Central memory CD4-positive, alpha-beta T cell (primary cell): ENCODE measurements at places on chromosomes 2 and 18.

DNA sequence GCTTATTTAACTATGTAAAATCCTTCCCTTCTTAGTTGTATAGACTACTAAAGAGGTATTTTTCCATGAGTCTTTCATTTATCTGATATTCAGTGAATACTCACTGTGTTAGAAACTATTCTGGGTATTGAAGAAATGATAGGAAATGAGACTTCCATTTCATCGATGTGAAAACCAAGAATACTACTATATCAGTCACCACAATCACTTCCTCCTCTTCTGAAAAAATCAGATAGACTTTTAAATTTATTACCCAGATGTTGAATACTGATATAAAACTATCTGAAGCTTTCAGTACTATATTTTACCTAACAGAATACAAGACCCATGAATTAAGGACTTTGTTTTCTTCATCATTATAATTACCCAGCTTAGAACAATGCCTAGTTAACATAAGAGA lies 1801.1 kb upstream of the CELF4 start:
- DNase-seq, result no peak

DNA sequence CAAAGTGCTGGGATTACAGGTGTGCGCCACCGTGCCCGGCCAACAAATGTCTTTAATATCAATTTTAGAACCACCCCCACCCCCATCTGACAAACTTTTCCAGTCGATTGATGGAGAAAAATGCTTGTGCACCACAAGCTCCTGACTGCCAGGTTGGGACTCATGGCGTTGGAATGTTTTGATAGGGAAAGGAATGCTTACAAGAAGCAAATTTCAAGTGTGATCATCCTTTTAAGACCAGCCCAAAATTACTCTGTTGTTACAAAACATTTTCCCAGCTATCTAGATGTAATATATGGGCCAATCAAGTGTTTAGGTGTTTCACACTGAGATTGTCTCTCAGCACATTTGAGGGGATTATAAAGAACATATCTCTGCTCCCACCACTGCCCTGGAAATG lies 45.2 kb downstream of the UBXN4 start:
- DNase-seq, result no peak

DNA sequence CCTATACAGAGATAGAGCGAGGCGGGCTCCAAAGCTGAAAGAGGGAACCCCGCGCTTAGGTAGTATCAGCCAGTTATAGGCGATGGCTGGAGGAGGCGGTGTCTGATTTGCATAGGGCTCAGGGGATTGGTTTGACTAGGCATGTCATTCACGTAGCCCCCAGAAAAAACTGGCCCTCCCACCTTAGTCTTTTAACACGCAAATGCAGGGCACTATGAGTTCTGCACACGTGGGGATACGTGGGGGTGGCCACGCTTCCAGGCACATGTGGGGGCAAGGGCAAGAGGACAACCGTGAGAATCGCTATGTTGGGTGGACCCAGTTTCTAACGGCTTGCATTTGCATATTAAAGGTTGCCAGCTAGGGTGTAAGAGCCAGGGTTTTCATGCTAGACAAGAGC lies 56.7 kb upstream of the MSTN start:
- DNase-seq, result peak; percentile 8

GRCh38 chr2:43848214-43848613 lies 9.4 kb downstream of the ABCG8 start:
- no peak for DNase-seq

DNA sequence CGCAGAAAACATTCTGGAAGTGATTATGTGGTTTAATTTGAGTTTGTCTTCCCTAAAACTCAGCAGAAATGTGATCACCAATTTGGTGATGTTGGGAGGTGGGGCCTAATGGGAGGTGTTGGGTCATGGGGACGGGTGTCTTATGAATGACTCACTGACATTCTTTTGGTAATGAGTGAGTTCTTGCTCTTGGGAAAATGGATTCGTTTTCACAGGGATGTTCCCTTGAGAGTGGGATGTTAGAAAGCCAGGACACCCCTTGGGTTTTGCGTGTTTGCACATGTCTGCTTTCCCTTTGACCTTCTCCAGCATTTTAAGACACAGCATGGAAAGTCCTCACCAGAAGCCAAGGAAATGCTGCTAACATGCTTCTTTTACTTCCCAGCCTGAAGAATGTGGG lies 321.5 kb upstream of the NT5C1B start:
- DNase-seq, result no peak

DNA sequence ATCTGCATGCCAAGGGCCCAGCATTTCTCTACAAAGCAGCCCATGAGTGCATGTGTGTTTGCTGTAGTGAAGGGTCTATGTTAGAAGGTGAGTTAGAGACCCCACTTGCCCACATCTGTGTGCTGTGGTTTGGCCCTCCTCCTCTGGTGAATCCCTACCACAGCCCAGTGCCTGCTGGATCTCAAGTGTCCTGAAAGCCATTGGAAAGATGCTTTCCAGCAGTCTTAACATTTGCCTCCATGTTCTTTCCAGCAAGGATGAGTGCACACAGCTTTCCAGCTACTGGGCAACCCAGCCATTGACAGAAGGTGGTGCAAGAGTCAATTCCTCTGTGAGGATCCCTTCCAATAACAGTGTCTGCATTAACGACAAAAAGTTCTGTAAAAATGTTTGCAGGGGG lies 13.6 kb downstream of the CRIM1 start:
- no peak for DNase-seq

- DNase-seq, result no peak
These were observed 10.8 kb downstream of the EMILIN2 start for GRCh38 chr18:2857491-2858131.

- DNase-seq, result no peak
These were observed 182.3 kb downstream of the FAM210A start for GRCh38 chr18:13543811-13544732.

DNA sequence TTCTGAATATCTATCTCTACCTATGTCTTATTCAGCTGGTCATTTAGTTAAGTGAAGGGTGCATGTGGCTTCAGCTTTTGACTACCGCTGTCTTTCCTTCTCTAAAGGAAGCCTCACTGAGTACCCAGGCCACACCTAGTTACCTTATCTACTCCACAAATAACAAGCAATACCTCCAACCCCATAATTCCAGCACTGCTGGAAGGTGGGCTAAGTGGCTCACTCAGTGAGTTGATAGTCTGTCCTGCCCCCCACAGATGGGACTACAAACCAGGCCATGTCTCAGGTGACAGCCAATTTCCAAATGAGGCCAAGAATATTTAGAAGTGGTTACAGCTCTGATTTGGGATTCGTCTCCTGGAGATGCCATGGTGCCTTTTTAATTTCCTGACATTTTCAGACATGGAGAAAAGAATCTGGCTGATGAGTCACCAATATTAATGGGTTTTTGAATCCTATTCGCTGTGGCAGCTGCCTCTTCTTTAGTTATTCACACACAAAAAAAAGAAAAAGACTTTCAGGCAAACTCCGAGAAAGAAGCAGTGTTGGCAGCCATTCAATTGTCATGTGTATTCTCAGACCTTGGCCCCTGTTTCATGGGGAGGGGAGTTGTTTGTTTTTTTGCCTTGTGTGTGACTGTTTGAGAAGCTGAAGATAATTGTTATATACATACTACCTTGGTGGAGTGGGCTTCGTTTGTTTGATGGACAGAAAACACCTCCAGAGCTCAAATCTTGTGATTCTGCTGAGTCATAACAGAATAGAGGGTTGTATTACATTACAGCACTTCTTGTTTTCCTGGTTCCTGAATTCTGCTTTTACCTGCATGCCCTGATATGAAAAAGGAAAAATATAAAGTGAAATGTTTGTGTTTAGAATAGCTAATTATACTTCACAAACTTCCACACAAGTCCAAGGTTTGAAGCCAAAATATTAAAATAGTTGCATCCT lies 64.2 kb downstream of the SCG2 start:
- DNase-seq, result no peak

DNA sequence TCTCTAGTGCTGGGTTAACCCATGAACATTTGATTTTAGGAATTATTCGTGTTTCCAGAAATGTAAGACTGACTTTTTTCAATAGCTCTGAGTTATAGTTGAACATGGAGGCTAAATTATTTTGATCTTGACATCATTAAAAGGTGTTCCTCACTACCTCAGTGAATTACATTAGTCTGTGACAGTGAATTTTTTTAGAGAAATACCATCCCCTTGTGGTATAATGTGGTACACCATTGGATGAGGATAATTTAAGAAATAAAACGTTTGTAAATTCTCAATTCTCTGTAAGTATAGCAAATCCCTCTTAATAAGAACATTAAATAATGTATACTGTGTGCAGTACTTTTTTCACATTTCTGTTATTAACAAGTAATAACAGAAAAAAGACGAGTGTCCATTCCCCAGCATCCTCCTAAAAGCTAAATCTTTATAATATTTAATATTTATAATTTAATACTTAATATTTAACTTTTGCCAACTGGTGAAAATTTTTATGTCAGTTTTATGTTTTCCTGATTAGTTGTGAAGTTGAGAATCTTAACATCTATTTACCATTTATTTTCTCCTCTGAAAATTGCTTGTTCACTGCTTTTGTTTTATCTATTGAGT lies 70.3 kb upstream of the CWC22 start:
- DNase-seq, result no peak

DNA sequence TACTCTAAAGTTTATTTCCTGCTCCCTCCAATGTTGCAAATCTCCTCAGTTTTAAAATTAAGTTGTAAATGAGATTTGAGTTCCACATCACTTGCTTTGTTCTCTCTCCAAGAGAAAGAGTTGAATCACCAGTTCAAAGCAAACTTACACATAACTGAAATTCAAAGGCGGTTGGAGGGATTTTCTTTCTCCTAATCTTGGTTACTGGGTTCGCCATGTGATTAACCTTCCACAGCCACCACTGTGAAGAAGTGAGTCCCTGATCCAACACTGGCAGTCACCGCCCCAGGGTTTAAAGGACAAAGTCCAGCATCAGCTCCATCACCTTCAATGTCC lies 247.1 kb downstream of the MYCN start:
- no peak for DNase-seq

DNA sequence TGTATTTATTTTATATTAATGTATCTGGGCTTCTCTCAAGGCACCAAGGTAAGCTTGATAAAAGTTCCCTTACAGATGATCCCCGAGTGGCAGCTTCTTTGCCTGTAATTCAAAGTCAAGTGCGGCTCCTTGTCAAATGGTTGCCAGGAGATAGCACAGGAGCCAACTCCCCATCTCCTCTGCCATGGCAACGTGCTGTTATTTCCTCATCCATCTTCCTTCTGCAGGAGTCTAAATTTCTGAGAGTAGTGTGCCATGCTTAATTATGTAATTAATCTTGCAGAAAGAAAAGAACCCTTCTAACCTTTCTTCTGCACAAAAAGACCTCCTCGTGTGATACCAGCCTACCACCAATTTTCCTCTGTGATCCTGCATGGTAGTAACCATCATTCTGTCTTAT lies 46.2 kb upstream of the ACMSD start:
- DNase-seq, result no peak

DNA sequence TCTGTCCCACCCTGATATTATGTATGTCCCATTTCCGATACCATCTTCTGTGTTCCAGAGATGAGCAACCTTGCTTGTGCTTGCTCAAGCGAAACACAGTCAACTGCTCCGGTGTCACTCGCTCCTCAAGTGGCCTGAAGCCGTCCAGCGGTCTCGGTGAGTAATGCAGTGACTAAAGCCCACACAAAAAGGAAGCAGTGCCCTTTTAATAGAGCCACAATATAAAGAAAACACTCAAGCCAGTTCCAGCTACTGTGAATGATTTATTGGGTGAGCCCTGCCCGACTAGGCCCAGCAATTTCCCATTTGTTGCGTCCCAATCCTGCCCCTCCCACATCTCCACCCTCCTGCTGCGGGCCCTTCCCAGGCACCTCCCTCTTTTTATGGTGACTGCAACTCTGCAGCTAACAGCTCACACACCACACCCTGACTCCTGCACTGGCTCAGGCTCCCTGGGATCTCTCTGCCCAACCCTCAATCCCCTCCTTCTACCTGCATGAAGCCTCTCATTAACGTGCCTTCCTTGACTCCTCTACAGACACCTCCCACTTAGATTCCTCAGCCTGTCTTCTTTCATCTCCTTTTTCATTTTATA lies 44.2 kb upstream of the DSC1 start:
- no peak for DNase-seq

- peak; percentile 68 for DNase-seq
These were observed 50.3 kb upstream of the TLK1 start for GRCh38 chr2:171210864-171211431.

GRCh38 chr2:105237045-105237765 lies 4.3 kb upstream of the GPR45 start:
- DNase-seq, result no peak

- DNase-seq, result no peak
These were observed 28.9 kb downstream of the CD302 start for GRCh38 chr2:159769147-159769546.

DNA sequence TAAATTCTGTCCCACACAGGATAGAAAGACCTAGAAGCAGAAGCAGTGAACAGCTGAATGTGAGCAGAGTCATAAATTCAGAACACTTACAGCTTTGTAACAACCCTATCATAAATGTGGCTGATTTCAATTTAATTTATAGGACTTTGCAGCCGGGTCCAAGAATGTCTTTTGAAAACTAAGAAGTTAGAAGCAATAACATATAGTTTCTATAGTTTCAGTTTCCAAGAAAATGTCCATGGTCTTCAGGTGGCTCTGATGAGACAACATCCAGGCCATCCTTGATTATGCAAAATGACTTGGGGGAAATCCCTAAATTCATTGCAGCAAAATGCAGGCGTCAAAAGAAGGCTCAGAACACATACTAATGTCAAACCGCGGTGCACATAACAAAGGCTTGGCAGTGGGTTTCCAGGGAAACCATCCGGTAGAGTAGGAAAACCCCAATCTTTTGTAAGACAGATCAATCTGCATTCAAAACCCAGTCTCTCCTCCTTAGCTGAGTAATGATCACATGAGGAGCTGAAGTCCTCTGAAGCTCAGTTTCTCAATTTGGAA lies 442.2 kb upstream of the ID2 start:
- peak; percentile 6 for DNase-seq

DNA sequence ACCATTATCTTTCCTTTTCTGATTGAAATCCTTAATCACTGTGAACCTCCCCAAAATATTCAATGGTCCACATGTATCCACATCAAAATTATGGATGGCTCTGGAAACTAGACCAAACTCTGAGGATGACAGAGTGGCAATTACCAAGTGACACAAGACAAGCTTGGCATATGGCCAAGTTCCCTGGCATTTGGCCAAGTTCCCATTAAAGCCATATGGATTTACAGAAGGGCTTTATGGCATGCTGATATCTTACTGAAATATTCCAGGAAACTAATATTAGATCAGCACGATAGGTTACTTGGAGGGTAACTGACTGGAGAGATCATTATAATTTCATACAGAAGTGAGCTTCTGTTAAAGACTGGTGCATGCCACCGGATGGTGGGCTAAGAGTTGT lies 21.9 kb upstream of the CERS6 start:
- DNase-seq, result no peak
